ENCODE measurements at places on chromosomes 11 and 22. TPM values are rescaled to one million over a fixed set of nuclear protein-coding genes. Genes with fewer than 3 reads are reported as not detected.

LRRC4C gene
- total RNA-seq: not detected

CDON gene
- total RNA-seq: 1.5 TPM

DNA sequence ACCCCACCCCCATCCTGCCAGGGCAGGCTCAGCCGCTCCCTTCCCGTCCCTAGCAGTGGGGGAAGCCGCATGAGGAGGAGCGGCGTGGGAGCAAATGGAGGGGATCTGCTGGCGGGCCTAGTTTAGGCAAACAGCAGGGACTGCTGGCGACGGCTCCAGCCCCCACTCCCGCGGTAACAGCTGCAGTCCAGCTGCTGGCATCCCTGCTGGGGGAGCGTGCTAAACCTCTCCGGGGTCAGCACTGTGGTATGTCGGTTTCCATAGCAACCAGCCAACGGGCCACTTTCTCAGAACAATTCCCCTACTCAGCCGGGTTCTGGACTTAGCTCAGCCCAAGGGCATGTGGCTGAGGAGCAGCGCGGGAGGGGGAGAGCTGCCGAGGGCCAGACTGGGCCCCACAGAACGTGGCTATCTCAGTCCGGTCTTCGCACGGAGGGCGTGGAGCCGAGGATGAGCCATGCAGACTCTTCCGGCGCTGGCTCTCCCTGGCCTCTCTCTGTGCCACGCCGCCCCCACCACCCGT, 98.8 kb downstream of the PKNOX2 start:
- no peaks in the 10 kb centered on the region for H3K4me1 ChIP-seq
- peaks cover 40% of the 10 kb centered on the region for H3K27me3 ChIP-seq
- H3K4me3 ChIP-seq: no peak overlapping the region
- H3K27ac ChIP-seq: no peak overlapping the region
- DNase-seq: no peak

DNA sequence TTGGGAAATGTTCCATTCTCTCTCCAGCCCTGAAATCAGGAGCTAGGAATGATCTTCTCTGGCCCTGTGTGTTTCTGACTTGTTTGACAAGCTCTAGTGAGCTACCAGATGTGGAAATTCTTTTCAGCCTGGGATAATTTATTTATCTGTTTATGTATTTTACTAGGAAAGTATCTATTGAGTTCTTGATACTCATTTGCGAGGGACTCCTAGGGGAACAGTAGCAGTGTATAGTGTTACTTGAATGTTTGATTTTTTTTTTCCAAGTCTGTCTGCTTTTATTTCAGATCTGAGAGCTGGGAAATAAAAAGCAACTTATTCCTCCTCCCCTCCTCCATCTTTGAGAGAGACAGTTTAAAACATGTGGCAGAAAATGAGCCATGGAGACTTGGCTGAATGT, 92.5 kb downstream of the ALX4 start:
- H3K36me3 ChIP-seq: peaks cover 4% of the 10 kb centered on the region
- no peak for DNase-seq
- no peak overlapping the region for H3K4me3 ChIP-seq
- no peak overlapping the region for H3K27ac ChIP-seq

All from activated CD8-positive, alpha-beta memory T cell treated with anti-CD3 and anti-CD28 coated beads, Interleukin-2, amount 10 ng/mL, durations not matched to agents 7 days and 5 days (primary cell).